A549 treated with dexamethasone at 1 μM for 4 hours (cell line): ENCODE measurements at places on chromosomes 2 and 18. TPM values are rescaled to one million over a fixed set of nuclear protein-coding genes. Genes with fewer than 3 reads are reported as not detected.

TUBA4B gene
- 0.12 to 0.20 TPM (median 0.16 TPM) in 3 of 5 replicates, not detected in the others for total RNA-seq

LRP2 gene
- under 0.01 to 0.07 TPM (median 0.02 TPM) in 3 of 5 replicates, not detected in the others for total RNA-seq

PDE1A gene
- 0.17 to 0.33 TPM (median 0.26 TPM) in 5 replicates for total RNA-seq

UNC80 gene
- total RNA-seq: 0.02 TPM in 1 of 5 replicates, not detected in the others

TRIM54 gene
- 0.67 to 1.2 TPM (median 0.81 TPM) in 5 replicates for total RNA-seq

CDC42EP3 gene
- total RNA-seq: 91.8 to 135 TPM (median 128 TPM) in 5 replicates

FAP gene
- total RNA-seq: 0.08 TPM in 1 of 5 replicates, not detected in the others

GKN1 gene
- total RNA-seq: 0.24 to 0.56 TPM (median 0.41 TPM) in 5 replicates

TMEM178A gene
- 0.12 to 0.21 TPM (median 0.15 TPM) in 4 of 5 replicates, not detected in the other for total RNA-seq

ABCA12 gene
- 0.15 to 0.31 TPM (median 0.26 TPM) in 5 replicates for total RNA-seq

CNDP1 gene
- total RNA-seq: not detected in 5 replicates
